ENCODE measurements at places on chromosomes 5 and 9.

DNA sequence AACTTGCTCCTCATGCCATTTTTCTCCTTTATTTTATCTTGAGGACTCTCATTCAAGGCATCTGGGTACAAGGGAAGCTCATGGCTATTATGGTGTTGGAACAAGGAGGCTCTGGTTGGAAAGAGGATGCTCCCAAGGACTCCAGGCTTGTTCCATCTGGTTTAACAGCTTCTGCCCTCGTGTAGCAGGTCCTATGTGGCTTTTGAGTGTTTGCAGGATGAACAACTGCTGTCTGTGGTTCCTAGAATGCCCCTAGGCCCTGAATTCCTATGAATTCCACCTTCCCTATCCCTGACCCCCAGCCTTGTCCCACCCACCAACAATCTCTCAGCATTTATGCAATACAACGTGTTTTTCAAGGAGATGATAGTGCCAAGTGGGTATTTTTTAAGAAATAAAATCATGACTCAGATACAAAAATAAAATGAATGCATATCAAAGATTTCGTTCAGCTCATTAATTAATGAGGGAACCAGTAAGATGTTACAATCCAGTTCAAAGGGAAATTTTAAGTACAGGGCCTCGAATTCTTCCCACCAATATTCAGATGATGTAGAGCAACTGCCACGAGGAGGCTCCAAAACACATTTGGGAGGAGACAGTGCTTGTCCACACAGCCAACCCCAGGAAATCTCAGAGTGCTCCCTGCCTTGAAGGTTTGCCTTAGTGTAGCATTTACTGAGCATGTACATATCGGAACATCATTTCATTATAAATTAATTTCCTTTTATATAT is 182.0 kb downstream of the MUSK start:
- no peak for DNase-seq

DNA sequence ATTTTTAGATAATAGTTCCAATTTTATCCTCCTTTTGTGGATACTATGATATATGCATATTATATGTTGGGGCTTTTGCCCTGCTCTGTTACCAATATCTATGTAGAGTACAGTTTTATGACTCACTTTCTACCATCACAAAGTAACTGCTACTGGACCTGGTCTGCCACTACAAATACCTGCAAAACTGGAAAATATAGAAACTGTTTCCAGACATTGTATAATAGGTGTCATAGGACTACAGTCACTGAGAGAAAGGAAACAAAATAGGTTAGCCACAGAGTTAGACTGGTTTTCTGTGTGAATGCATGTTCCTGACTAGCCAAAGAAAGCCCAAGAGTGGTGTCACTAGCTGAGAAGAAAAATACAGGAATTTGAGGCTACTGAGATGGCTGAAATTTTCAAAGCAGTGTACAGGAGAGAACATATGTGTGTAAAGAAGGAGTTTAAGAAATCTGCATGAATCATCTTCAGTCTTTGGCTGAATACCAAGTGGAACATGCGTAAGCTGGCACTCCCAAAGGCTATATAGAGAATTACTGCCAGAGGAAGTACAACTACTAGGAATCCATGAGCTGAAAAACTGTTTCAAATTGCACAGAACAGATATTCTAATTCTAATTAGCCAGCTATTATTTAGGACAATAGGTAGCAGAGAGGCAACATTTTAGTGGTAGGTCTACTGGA is 29.0 kb upstream of the FAM174A start:
- no peak for DNase-seq

- DNase-seq = no peak
These were observed 43.8 kb upstream of the SUSD1 start for GRCh38 chr9:112218908-112219307.

- no peak for DNase-seq
These were observed 23.8 kb upstream of the TDRD7 start for GRCh38 chr9:97387936-97388684.

DNA sequence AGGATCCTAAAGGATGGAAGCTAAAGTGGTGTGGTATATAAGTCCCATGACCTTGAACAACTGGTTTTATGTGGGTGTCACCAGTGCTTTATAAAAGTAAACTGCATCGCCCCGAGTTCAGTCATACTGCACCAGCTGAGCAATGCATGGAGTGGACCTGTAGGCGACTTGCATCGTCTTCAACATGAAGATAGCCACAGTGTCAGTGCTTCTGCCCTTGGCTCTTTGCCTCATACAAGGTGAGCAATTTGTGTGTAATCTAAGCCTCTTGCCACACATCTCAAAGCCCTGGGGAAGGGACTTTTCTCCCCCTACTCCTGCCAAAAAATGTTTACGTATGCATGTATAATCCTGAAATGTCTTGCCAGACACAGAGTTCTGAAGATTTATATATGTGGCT is at the start of gene SPINK5:
Gene SPINK5 (plus strand): TSS at position 120 of the 400 bp plus-strand sequence. CDS start 65 bp downstream, at position 185.
- no peak for DNase-seq

DNA sequence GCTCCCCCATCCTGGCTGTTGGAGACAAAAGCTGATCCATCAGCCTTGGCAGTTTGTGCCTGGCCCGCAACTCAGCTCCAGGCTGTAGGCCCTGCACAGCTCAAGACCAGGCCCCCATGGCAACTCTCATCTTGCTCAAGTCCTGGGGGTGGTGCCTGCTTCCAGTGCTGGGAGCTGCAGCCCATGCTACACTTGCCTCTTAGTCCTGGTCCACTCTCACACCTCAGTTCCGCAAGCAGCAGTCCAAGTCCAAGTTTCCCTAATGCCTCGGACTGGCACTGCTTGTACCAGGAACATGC is 14.2 kb downstream of the AHRR start:
- no peak for DNase-seq

DNA sequence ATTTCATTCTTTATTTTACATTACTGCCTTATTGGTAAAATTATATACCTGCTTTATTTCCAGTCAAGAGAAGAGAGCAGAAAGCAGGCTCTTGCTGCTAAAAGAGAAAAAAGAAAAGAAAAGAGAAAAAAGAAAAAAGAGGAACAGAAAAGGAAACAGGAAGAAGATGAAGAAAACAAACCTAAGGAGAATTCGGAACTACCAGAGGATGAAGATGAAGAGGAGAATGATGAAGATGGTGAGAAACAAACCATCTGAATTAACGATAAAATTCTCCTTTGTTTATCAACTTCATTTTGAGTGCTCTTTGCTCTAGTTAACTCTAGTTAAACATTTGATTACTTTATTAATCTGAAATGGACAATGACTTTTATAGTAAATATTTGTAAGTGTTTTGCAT is 23.5 kb upstream of the EIF4EBP3 start:
- no peak for DNase-seq
